ENCODE measurements at places on chromosomes 7 and 10. TPM values are rescaled to one million over a fixed set of nuclear protein-coding genes. Genes with fewer than 3 reads are reported as not detected.

Gene SLC35G1
- 5.4 TPM for total RNA-seq

Gene LIPN
- total RNA-seq, result not detected

Gene SH2B2
- total RNA-seq, result 2.1 TPM

Gene VGF
- total RNA-seq, result 0.36 TPM

Gene KIAA1549
- total RNA-seq, result 3.3 TPM

Gene CYP26C1
- total RNA-seq, result under 0.01 TPM

Gene BAMBI
- 13.6 TPM for total RNA-seq

Gene TBRG4
- total RNA-seq, result 41.5 TPM

Gene CYP2C19
- total RNA-seq, result not detected

Gene C10orf105
- total RNA-seq, result not detected

Gene EBLN1
- total RNA-seq, result not detected
